ENCODE measurements at places on chromosomes 13 and 19.

- DNase-seq, result no peak
Observed at GRCh38 chr19:1678073-1678472, 25.7 kb upstream of the TCF3 start.

GRCh38 chr19:58492265-58492664 lies 16.1 kb downstream of the ZNF446 start:
- DNase-seq, result no peak

DNA sequence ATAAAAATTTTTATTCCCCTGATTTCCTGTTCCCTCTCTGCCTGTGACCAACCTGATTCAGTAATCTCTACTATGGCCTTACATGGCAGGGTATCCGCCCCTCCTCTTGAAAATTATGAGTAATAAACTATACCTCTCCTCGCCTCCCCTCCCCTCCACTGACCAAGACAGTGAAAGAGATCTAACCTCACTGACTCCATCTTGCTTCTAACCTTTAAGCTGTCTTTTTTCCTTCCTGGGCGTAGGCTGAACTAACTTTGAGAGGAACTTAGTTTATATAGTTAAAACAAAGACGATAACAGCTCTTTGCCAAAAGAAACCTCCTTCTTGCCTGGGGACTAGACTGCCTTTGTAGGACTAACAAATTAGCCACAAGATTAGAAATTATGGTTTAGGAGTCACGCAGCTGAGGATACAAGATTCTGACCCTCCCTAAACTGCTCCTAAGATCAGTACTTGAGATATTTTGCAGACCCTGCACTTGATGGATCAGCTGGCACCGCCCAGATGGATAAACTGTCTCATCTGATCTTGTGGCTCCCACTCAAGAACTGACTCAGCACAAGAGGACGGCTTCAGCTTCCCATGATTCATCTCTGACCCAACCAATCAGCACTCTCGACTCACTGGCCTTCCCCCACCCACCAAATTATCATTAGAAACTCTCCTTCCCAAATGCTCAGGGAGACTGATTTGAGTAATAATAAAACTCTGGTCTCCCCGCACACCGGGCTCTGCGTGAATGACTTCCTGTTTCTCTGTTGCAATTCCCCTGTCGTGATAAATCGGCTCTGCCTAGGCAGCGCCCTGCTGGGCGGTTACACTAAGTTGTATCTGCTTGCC lies 187.1 kb downstream of the TDRD3 start:
- DNase-seq, result no peak

DNA sequence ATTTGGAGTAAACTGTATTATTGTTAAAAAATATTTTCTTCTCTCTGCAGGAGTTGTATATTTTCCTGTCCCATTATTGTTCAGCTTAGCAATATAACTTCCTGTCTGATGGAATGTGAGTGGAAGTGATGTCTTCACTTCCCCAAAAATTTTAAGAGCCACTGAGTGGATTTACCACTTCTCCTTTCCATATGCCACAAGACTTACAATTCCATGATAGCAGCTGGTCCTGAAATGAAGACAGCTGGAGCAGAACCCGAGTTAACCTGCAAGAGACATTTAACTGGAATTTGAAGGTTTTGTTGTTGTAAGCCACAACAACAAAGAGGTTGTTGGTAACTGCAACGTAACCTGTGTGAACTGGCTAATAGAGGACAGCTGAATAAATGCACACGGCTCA lies 23.4 kb upstream of the TBC1D4 start:
- no peak for DNase-seq

DNA sequence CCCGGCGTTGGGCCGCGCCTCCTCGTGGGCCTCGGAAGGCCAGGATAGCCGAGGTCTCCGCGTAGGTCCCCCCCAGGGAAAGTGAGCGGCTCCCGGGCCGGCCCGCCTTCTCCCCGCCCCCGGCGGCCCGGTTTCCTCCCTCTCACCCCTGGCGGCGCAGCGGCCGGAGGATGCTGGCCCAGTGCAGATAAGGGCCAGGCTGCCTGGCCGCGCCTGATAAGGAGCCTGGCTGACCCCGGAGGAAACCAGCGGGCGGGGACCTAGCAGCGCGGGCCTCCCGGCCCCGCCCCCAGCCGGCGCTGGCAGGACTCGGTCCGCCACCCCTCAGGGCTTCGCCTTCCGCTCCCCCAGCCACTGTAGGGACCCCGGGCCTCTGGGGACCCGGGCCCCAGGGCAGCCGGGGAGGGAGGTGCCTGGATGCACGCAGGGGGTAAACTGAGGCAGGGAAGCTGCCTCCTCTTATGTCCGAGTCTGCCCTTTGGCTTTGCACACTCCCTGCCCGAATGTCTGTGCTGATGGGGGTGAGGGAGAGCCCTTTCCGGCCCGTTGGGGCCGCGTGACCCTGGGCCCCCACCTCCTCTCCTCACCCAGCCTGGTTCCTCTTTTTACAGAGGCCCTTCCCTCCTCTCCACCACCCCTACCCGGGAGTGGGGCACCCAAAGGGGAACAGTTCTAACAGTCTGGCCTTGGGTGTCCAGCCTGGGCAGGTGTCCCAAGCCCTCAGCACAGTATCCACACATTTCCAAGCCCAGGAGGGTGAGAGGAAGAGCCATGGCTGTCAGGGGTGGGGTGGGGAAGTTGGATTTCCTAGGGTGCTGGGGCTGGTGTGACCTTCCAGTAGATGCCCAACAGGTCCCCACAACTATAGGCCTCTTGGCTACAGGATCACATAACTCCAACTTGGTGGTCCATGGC lies at the start of gene LYL1:
Gene LYL1 (minus strand): TSS at position 193 of the 915 bp plus-strand sequence. CDS start 1,687 bp downstream, outside the sequence.
- DNase-seq, result no peak
